Renal pelvis (tissue), 12 donors: ENCODE measurements at places on chromosomes 5 and 9. TPM values are rescaled to one million over a fixed set of nuclear protein-coding genes. Genes with fewer than 3 reads are reported as not detected.

CCL27 gene
- polyA plus RNA-seq = 0.37 TPM

ROR2 gene
- polyA plus RNA-seq = 20.5 TPM

SLIT3 gene
- polyA plus RNA-seq = 41.2 TPM

MPDZ gene
- 57.8 TPM for polyA plus RNA-seq

DNA sequence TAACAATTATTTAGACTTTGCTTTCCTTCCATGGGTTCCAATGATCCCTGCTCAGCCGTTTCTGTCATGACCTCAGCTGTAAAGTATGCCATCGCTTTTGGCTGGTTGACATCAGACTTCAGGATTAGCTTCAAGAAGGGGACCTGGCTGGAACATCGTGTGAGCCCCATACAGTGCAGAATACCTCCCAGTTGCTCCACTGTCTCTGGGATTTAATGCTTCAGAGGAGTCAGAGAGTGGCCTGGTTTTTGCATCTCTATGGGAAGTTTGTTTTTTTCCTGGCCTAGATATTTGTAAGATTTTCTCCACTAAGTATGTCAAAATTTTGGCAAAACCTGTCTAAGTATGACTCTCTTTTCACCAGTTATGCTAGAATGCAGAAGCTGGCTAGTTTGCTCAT lies 216.9 kb downstream of the GABBR2 start:
- DNase-seq = no peak
